GM12878 (cell line): ENCODE measurements at places on chromosomes 5 and 9. TPM values are rescaled to one million over a fixed set of nuclear protein-coding genes. Genes with fewer than 3 reads are reported as not detected.

INIP gene
- total RNA-seq: 31.1 and 31.7 TPM in 2 replicates

KCNV2 gene
- 0.11 TPM in 1 of 2 replicates, not detected in the other for total RNA-seq

SPEF2 gene
- total RNA-seq: 0.24 TPM in 1 of 2 replicates, not detected in the other

IL3 gene
- not detected in 2 replicates for total RNA-seq

SPATA31C1 gene
- not detected in 2 replicates for total RNA-seq

FOXD4L5 gene
- 0.21 and 0.29 TPM in 2 replicates for total RNA-seq

CSNK1A1 gene
- total RNA-seq: 138 and 143 TPM in 2 replicates

LOX gene
- total RNA-seq: 0.37 and 0.69 TPM in 2 replicates

PHF24 gene
- total RNA-seq: not detected in 2 replicates

ANKRD31 gene
- total RNA-seq: not detected in 2 replicates

PCDHGA2 gene
- 0.05 and 0.11 TPM in 2 replicates for total RNA-seq

DNA sequence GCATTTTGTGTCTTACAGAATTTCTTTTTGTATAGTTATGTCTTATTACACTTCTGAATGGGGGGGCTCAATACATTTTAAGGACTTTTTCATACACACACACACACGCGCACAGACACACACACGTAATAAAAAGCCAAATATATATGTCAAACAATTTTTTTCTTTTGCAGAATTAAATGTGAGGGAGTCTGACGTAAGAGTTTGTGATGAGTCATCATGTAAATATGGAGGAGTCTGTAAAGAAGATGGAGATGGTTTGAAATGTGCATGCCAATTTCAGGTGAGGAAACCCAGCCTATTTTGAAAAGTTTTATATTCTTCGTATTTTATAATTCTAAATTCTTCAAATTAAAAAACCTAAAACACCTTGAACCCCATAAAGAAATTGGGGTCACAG lies 25.6 kb downstream of the TMEFF1 start:
- no peak for DNase-seq

GRCh38 chr5:77452351-77452750 lies 39.8 kb downstream of the WDR41 start:
- DNase-seq: no peak

DNA sequence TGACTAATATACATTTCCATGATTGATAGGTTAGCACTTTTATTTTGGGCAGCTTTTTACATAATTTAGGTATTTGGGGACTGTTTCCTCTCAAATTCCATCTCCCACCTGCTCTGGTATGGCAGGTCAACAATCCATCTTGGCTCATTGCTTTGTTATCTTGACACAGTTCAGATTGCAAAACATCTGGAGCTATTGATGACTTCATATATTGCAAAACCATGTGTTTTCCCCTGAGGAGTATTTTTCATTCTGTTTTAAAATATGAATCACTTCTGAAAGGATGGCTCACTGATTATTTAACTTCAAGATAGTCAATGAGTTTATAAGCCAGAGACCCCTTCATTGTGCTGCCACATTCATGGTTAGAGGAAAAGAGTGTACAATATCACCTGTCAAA lies 1206.0 kb upstream of the C9orf72 start:
- no peak for DNase-seq

DNA sequence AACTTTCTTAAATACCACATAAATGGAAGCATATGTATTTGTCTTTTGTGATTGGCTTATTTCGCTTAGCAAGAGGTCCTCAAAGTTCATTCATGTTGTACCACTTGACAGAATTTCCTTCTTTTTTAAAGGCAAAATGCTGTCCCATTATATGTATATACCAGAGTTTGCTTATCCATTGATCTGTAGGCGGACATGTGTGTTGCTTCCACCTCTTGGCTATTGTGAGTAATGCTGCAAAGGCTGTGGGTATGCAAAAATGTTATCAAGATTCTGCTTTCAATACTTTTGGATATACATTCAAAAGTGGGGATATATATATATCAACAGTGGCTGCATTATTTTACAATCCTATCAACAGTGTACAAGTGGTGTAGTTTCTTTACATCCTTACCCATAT lies 271.0 kb downstream of the PRR16 start:
- DNase-seq: no peak

DNA sequence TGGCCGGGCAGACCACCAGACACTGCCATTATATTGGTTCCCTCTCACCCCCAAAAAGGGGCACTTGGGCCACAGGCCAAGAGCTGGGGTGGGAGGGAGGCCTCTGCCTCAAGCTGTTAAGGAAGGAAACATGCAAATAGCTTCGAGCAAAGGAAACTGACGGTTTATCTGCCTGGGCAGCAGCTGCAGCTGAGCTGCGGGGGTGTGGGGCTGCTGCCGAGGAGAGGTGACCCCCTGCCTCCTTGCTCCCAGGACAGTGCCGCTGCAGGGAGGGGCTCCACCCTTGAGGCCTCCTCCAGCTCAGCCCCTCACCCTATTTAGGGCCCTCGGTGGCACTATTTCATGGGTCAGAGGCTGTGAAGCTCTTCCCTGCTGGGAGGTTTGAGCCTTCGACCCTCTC lies 789 bp downstream of the DOK3 start:
- no peak for DNase-seq

GRCh38 chr5:159104759-159105144 lies 5.0 kb upstream of the EBF1 start:
- no peak for DNase-seq

GRCh38 chr5:51378448-51379330 lies 4.6 kb upstream of the ISL1 start:
- DNase-seq: no peak

GRCh38 chr5:58718269-58718978 lies 135.5 kb downstream of the RAB3C start:
- DNase-seq: no peak

- no peak for DNase-seq
These were observed 153.0 kb downstream of the ICE1 start for GRCh38 chr5:5575461-5575860.

DNA sequence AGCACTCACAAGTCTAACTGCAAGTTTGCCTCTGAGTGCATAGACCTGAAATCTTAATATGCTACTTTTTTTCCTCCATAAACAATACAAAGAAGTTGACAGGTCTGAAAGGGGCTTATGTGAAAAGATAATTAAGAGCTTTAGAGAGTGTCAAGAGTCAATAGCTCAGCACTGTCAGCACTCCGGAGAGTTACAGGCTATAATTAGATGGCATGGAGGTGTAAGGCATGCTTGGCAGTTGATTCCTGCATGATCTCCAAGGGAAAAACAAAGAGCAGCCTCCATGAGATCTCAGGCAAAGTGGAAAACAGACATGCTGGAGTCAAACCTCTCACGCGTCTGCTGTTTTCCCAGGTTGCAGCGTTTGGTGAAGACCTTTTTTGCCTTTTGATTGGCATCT lies 468.7 kb downstream of the TLE4 start:
- no peak for DNase-seq

GRCh38 chr9:134748591-134748990 lies 107.0 kb downstream of the COL5A1 start:
- no peak for DNase-seq

GRCh38 chr9:86764671-86765343 lies 182.5 kb downstream of the GAS1 start:
- DNase-seq: no peak

DNA sequence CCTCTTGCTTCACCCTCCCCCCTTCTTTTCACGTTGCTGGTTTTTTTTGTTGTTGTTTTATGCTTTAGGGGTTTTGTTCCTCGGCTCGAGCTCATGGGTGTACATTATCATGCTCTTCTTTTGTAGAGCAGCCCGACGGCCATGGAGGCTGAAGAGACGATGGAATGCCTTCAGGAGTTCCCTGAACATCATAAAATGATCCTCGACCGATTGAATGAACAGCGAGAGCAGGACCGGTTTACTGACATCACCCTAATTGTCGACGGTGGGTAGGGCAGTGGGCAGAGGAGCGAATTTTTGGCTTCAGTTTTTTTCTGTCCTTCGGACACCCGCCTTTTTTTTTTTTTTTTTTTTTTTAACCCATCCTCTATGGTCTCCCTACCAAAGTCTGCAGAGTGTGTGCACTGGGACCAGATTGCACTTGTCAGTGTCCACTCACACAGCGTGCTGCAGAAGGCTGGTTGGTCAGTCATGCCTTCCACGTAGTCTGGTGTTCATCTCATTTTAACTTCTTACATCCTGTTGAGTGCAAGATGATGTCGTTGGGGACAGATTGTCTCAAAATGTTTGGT lies 1.3 kb downstream of the ZNF131 start:
- no peak for DNase-seq

- no peak for DNase-seq
These were observed 93.7 kb downstream of the C9orf152 start for GRCh38 chr9:110114086-110114858.

GRCh38 chr9:38529317-38529716 lies 91.1 kb downstream of the ANKRD18A start:
- DNase-seq: no peak

GRCh38 chr9:133065070-133065388 lies 3.2 kb downstream of the CEL start:
- no peak for DNase-seq

DNA sequence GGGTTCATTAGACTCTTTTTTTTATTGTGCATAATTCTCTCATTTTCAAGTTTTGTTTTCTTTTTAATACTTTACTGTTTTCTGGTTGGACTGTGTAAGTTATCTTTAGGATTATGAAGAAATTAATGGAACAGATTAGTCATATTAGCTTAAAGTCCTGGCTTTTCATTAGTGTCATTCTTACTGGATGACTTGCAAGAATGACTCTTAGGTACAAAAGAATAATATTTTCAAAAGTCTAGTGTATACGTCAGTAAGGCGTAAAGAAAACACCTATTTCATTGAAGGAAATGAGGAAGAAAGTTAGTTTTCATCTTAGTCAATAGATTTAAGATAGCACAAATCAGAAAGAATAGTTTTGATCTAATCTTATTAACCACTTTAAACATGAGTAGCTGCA lies 20.4 kb downstream of the UHRF2 start:
- DNase-seq: no peak

DNA sequence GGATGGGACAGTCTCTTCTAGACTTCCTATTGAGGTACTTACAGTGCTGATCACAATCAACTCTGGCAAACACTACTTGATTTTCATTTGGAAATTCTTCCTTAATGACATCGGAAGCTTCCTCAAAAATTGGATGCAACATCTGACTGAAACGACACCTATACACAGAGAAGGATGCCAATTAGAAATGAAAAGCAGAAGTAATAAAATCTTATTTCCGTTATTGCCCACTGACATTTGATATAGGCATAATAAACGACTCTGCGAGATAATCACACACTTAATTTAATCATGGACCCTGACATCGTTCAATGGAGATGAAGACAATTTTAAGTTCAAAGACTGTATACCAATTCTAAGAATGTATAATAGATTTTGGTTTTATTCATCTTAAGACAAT lies 46.4 kb downstream of the ERP44 start:
- DNase-seq: no peak

DNA sequence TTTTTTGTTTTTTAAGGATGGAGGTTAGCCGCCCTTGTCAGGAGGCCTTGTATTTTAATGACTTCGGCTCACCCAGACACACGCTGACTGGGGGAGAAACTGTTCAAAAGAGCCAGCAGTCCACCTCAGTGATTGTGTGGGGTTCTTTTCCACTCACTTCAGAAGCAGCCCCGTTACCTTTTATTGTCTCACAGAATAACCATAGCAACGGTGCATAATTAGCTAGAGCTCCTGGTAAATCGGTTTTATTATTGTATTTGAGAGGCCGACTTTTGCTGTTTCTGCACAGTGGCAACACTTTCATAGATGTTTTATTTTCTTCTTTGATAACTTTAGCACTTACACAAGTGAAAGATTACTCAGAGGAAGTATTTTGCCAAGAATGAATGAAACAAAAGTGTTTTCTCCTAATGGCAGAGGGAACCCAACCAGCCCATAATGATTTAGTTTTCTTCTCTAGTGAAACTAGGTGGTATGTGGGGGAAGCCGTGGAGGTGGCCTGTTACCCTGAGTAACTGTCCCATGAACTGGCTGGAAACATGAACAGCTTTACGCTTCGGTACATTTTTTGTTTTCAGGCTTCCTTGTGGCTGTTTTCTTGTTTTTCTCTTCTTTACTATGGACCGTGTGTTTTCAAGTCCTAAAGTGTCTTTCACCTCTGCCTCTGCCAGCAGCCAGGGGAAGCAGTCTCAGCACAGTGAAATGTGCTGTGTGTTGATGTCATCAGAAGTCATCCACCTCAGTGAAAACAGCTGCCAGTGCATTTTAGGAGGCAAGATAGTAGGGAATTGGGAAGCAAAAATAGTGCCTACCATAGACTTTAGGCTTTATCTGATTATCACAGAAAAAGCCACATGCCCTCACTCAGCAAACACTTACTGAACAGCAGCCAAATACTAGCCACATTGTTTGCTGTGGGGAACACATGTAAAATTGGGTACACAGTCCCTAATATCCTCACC lies 414.7 kb downstream of the KDM4C start:
- DNase-seq: no peak

DNA sequence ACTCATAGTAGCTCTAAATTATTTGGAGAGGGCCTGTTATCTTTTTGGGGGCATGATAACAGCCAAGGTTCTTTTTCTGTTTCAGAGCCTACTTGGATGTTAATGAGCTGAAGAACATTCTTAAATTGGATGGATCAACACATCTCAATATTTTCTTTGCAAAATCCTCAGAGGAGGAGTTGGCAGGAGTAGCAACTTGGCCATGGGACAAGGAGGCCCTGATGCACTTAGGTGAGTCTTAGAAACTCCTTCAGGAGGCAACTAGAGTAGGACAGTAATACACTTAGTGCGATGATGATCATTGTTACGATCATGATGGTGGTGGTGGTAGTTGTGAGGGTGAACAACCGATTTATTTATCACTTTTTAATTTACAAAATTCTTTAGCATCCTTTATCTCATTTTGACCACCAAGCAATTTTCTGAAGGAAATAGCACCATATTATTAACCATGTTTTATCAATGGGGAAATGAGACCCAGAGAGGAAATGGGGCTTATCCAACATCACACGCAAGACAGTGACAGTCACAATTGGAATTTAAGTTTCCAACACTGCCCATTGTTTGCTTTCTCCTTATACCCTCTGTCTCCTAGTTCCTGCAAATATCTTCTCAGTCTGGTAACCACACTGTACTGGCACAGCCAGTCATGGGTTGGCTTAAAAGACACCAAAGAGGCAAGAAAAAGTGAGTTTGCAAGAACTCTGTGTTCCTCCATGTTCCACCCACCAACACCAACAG lies 54.0 kb downstream of the PAPPA start:
- DNase-seq: no peak

DNA sequence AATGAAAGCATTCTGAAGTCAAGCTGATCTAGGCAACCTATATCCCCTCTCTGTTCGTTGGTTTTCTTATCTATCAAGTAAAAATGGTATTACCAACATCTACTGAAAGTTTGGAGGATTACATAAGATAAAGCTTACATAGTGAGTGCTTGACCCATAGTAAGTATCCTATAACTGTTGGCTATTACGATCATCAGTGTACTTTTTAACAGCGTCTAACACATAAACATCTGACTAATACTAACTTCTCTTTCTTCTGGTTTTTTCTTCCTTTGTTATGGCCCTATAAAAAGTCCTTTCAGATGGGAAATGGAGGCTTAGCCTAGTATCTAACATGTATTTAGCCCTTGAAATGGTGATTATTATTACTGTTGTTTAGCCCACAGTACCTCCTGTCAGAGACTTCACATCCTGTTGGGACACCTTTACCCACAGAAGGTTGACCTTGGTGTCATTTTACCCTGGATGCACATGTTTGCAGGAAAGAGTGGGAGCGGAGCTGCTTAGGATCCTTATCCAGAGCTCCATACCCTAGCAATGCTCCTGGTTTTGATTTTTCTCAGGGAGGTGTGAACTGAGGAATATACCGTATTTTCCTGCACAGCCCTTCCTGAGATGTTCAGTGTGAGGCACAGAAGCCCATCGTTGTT lies 6.0 kb downstream of the INSYN2B start:
- no peak for DNase-seq

- DNase-seq: no peak
These were observed 1.3 kb downstream of the ARAP3 start for GRCh38 chr5:141680751-141681201.
